Amygdala (tissue), 56 donors: ENCODE measurements at places on chromosomes 4 and X.

DNA sequence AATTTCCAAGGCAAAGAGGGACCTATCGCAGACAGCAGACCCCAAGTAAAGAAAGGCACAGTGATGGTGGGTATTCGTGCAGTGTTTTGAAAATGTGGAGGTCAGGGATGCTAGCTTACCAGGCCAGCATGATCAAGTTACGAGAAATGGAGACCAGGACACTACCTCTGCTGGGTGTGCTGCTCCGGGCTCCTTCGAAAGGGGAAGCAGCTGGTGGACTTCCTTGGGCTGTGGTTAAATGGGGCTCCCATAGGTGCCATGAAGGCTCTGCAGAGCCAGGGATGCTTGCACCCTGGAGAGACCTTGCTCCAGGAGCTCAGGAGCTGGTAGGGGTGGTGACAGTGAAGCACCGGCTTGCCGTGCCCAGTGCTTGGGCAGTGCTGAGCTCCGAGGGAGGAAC is 68.8 kb downstream of the TBL1X start:
- DNase-seq: no peak

DNA sequence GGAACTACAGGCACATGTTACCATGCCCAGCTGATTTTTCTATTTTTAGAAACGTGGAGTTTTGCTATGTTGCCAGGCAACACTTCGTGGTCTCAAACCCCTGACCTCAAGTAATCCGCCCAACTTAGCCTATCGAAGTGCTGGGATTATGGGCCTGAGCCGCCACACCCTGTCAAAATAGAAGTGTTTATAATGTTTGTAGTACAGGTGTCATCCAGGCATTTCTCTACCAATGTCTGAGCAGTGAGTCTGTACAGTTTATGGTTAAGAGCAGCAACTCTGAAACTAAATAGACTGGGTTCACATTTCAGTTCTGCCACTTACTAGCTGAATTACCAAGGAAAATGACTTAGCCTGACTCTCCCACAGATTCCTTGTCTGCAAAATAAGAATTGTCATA is 460.4 kb upstream of the GALNT7 start:
- DNase-seq: no peak

- no peak for DNase-seq
Measured at GRCh38 chrX:65406532-65406931, 128.1 kb downstream of the LAS1L start.

DNA sequence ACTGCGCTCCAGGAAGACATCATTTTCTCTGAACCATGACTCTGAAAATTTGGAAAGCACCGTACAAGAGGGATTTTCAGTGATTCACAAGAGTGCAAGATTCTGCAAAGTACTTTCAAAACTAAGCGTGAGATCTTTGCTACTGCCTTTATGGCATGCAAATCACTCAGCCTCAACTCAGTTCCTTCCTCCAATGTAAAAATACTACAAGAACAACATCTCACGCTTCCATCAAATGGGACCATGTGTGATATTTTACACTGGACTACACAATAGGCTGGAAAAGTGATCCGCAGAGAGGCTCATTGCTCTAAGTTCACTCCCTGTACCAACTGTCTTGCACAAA is 674 bp upstream of the IL15 start:
- no peak for DNase-seq

- no peak for DNase-seq
Measured at GRCh38 chrX:150062292-150063137, 124.2 kb upstream of the EOLA2 start.

DNA sequence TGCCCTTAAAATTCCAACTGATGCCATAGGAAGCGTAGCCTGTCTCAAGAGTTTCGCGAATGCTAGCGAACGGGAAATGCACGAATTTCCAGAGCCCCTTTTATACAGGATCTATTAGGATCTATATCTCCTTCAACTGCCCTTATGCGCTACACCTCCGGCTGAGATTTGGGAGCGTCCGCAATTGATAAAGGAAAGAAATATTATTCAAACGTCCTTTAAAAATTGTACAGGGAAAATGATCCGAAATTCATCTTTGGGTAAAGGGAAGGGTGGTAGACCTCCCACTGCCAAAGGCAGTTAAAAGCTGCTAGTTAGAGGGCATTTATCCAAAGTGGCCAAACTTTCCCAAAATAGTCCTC is 609 bp downstream of the NR3C2 start:
- no peak for DNase-seq

GRCh38 chr4:150264595-150265161 is 186.4 kb downstream of the DCLK2 start:
- DNase-seq: no peak

DNA sequence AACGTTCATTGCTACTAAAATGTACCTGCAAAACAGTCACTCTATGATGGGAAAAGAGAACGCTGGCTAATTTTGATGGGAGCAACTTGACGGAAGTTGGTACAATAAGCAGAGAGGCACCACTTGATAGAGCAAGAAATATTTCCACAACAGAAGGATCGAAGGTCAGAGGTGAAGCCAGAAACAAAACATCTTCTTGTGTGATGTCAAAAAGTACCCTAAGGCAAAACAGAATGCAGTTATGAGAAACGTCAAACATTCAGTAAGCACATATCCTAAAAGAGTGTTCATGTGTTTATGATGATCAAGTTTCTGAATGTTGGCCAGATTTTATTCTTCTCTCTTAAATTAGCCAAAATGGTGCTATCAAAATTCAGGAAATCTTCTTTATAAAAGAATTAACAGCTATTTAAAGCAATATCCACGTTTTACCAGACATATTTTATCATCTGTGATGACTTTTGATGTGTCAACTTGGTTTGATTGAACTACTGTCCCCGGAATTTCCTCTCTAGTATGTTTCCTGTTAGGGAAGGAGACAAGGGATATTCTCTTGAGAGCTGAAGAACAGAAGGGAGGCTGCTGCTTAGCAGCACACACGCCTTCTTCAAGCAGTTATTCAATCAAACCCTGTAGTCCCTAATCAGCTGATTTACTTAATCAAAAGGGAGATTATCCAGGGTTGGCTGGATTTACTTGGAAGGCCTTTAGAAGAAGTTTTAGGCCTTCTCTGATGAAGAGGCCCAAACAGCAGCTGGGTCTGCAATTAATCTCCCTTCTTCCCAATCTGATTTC is 15.7 kb downstream of the AASDH start:
- no peak for DNase-seq

GRCh38 chr4:156191044-156191781 is 237.5 kb upstream of the CTSO start:
- DNase-seq: no peak

- DNase-seq: no peak
Measured at GRCh38 chr4:156154978-156155377, 201.3 kb upstream of the CTSO start.

DNA sequence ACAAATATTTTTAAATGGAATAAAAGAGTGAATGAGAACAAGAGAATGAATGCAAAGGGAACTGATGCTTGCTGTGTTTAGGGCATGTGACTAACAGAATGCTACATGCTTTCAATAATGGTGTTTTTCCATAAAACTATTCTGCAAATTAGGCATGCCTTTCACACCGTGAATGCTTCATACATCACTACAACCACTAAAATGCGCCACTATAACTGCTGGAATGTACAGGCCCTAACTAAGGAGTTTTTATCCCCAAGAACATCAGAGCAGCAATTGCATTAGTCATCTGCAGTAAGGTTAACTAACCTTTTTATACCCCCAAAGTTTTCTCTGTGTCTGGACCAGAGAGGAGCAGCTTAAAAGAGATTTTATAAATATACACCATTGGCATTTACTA is 190.4 kb downstream of the ARAP2 start:
- DNase-seq: no peak

DNA sequence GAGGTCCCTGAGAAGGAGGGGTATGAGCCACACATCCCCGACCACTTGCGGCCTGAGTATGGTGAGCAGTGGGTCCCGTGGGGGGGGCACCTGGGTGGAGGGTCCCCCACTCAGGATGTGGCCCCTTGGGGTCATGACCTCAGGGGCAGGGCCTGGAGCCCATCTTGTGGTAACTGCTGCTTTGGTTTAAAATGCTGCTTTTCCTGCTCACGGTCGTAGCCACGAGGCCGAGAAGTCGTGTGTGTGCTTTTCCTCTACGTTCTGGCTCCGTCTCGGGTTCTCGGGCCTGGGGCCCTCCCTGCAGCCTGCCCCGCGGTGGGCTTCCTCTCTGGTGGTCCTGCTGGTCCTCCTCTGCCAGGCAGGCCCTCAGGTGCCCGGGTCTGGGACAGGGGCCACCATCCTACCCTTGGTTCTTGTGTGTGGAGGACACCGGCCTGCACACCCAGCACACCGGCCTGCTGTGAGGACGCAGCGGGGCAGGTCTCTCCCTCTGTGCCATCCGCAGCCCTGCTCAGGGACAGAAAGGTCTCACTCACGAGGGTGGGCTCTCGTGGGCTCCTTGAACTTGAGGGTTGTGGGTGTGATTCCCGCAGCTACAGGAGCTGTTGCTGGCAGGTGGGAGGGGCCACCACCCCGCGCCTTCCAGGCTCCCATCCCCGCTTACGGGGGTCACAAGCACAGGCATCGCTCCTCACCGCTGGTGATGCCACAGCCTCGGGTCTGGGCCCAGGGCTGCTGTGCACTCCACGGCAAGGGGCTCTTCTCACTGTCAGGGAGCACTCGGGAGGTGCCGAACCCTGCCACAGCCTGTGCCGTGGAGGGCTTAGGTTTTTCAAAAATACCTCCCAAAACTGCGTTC is 19.6 kb downstream of the UVSSA start:
- DNase-seq: no peak

DNA sequence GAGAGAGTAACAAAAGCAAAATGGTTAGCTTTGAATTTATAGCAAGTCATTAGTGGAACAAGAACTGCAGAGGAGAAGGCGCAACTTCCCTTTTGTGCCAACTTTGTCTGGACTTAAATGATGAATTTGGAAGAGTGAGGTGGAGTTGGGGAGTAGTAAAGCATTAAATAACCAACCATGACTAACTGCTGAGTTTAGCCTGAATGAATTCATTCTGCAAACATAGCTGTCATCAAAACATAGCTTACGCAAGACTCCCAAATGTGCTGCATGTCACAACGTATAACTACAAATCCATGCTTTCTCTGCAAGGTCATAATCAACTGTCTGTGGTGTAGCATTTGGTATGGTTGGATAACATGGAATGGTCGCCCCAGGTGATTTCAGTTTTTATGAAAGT is 75.9 kb upstream of the RPL34 start:
- no peak for DNase-seq

- no peak for DNase-seq
Measured at GRCh38 chr4:78529569-78530209, 21.9 kb upstream of the ANXA3 start.

DNA sequence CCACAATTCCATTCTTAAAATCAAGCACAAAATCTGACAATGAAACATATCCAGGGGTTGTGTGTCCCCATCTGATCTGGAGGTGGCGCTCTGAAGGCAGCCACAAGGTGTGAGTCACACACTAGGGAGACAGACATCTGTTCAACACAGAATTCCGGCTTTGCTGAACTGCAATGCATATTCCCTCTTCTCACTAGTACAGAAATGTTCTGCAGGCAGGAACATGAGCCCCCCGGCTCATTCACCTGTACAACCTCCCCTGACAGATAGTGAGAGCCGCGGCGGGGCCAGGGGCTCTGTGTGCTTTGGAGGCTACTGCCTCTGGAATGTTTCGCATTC is 41.9 kb downstream of the WDR1 start:
- no peak for DNase-seq

DNA sequence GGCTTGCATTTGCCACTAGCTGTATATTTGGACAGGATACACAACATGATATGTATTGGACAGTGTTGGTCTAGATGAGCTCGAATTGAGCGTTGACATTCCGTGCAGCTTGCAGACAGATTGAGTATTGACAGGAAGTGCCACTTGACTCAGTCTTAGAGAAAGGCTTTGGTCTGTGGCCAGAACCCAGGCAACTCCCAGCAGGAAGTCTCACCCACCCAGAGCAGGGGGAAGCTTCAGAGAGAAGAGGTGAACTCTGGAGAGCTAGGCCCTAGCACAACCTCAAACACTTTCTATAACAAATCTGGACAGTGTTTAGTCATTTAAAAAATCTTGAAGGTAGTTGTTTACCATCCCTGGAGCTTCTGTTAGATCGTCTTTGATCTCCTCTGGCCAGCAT is 280.5 kb downstream of the FBXW7 start:
- DNase-seq: no peak

DNA sequence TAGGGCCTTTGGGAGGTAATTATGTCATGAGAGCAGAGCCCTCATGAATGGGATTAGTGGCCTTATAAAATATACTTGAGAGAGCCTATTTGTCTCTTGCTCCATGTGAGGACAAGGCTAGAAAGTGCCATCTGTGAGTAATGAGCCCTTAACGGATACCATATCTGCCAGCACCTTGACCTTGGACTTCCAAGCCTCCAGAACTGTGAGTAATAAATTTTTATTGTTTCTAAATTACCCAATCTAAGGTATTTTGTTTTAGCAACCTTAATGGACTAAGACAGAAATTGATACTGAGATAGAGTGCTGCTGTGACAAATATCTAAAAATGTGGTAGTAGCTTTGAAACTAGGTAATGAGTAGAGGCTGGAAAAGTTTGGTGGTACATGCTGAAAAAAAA is 285.0 kb upstream of the DIPK2B start:
- DNase-seq: no peak

DNA sequence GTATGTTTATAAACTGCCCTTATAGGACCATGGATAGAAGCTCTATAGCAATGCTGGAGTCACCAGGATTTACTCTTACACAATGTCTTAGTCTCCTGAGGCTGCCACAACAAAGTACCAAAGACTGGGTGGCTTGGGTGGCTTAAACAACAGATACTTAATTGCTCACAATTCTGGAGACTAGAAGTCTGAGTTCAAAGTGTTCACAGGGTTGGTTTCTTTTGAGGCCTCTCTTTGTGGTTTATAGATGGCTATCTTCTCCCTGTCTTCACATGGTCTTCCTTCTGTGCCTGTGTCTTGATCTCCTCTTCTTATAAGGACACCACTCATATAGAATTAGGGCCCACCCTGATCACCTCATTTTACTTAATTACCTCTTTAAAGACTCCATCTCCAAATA is 2.0 kb upstream of the TRPC3 start:
- no peak for DNase-seq

DNA sequence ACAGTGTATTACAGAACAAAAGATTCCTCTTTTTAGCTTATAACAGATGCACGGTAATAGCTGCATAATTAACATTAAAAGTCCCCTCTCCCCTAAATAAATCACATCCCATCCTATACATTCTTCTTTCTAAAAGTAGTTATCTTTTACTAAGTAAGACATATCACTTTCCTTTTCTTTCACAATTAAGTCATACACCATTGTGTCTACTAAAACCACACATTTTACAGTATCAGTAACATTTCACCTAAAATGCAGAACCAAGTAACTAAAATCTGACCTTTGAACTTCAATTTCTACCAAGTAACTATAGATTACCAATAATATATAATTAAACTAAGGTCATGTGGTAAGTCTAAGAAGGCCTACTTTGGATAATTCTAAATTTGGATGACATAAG is 14.2 kb downstream of the DHX15 start:
- no peak for DNase-seq

- no peak for DNase-seq
Measured at GRCh38 chrX:39022106-39022505, 220.8 kb downstream of the MID1IP1 start.
